G401 (cell line): ENCODE measurements at places on chromosomes 2 and 18. TPM values are rescaled to one million over a fixed set of nuclear protein-coding genes. Genes with fewer than 3 reads are reported as not detected.
A peak's percentile ranks its signal among the peaks of the same experiment; 100 is the strongest.

- peak; percentile 69 for DNase-seq
Measured at GRCh38 chr2:200306196-200306930, at the start of gene SPATS2L. Gene SPATS2L (plus strand): TSS chr2:200306693. CDS start chr2:200389245, 82,552 bp downstream.

The GPATCH11 gene
- 3.1 and 3.8 TPM in 2 replicates for total RNA-seq

DNA sequence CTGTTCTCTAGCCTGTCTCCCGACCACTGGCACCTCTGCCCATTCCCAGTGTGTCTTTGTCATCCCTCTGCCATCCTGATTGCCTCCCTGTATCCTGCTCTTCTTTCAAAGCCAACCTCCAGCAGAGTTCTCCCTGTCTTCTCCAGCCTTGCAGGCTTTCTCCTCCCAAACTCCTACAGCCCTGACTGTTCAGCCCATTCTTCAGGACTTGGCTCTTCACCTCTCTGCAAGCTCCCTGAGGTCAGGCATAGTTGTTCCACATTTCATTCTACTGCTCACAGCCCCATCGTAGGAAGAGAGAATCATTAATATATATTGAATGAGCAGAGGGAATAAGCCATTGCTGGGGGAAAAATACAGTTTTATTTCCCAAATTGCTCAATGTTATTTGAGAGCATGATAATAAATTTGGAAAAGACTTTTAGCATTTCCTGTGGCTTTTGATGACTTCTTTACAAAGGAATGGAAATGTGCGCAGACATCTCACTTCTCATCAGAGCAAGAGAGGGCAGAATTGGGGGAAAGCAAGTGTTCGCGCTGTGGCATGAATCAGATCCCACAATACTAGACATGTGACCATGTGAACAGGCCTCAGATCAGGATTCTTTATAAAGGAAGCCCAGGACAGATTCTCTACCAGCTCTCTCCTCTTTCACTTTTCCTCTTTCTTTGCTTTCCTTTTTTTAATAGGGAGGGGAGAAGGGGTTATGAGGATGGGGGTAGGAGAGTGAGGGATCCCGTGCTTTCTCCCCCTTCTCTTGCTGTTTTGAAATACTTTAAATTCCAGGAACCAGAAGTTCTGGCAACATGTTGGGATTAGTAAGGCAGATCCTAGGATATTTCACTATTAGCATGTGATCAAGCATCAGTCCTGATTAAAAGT is 37.4 kb downstream of the EPAS1 start:
- no peak for DNase-seq

GRCh38 chr2:149613704-149614103 is 26.1 kb upstream of the MMADHC start:
- DNase-seq, result no peak

The ABCG5 gene
- not detected in 2 replicates for total RNA-seq

The C1GALT1C1L gene
- total RNA-seq, result not detected in 2 replicates

GRCh38 chr2:120624738-120625446 is 110.8 kb upstream of the GLI2 start:
- no peak for DNase-seq

The GALNT3 gene
- not detected in 2 replicates for total RNA-seq

GRCh38 chr2:95057535-95058370 is 32.2 kb downstream of the MAL start:
- DNase-seq, result no peak

GRCh38 chr2:171141320-171141719 is 19.4 kb downstream of the TLK1 start:
- no peak for DNase-seq

DNA sequence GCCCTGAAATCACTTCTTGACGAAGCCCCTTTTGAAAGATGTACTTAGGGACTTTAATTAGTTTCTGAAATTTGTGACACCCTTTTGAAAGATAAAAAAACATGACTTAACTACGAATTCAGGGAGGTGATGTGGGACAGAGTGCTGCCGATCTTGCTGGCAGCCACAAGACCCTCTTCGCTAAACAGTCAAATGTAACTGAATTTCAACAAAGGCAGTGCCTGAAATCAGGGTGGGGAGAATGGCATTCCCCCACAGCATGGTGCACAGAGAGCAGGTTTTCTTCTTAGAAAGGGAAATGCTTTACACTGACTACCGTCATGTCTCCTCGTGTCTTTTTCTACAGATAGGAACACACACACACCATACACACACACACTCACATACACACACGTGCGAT is 640.2 kb upstream of the POU3F3 start:
- no peak for DNase-seq

The TWSG1 gene
- 31.3 and 50.7 TPM in 2 replicates for total RNA-seq

The MATN3 gene
- total RNA-seq, result not detected in 2 replicates

GRCh38 chr2:138071720-138072719 is 107.7 kb downstream of the HNMT start:
- peak; percentile 26 for DNase-seq

- DNase-seq, result peak; percentile 40
Measured at GRCh38 chr2:18987592-18988073, 370.8 kb downstream of the OSR1 start.

The TSGA10 gene
- 1.8 and 5.8 TPM in 2 replicates for total RNA-seq

GRCh38 chr2:152694161-152694661 is 23.1 kb downstream of the PRPF40A start:
- no peak for DNase-seq

The CHRNG gene
- total RNA-seq, result not detected in 2 replicates

The HTR2B gene
- total RNA-seq, result 4.6 and 5.4 TPM in 2 replicates

GRCh38 chr2:208669394-208669793 is 262.8 kb downstream of the PTH2R start:
- no peak for DNase-seq

DNA sequence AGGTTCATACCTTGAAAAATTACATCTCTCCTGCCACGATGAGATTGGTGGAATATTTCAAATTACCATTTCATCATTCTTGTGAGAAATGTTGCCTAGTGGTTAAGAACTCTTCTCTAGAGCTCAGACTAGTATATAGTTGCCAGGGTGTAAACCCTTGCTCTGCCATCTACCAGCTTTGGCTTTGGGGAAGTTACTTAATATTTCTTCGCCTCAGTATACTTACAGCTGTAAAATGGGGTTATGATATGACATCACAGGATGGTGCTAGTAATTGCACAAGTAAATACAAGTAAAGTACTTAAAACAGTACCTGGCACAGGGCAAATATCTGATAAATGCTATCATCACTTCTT is 1.5 kb downstream of the SPOPL start:
- no peak for DNase-seq

DNA sequence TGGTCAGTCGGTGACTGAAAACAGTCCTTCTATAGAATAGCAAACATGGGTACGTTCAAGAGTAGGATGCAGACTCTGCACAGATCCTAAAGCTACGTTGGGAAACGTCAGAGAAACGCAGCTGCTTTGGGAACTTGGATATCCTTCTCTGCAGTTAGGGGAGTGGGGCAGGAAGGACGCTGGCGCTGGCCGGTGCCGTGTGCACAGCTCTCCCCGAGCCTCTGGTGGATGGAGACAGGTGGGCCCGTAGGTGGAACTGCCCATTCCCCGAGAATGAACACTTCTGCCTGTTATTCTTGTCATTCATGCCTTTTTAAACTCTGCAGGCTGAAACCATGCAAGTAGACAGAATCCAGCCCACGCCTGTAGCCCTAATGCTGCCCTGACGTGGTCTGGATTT is 91.7 kb upstream of the MBOAT2 start:
- DNase-seq, result no peak

The PDE6D gene
- total RNA-seq, result 54.4 and 68.2 TPM in 2 replicates

DNA sequence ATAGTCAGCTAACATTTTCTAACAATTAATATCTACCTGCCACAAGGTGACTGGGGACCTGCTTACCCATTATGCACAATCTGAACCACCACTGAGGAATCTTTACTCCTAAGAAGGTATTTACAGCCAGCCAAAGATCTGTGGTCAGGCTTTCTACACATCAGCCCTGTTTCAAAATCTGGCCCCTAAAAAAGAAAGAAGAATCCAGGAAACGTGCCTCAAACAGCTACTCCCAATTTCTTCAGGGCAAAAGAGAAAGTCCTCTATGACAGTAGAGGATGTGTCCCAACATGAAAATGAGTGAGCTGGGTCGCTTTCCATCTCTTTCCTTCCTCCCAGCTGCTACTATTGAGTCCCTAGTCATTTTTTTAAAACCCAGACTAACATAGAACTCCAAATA is 79.5 kb downstream of the EPB41L3 start:
- DNase-seq, result no peak

DNA sequence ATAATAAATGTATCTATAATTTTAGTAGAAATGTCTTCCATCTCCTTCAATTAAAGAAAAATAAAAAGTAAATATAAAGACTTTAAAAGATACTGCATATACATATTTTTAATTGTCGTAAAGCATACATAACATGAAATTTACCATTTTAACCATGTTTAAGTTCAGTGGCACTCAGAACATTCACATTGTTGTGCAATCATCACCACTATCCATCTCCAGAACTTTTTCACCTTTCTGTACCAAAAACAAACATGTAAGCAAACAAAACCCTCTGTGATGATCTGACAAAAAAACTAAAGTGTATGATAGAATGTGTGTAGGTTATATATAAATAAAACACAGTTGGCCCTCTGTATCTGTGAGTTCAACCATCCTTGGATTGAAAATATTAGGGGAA is 13.4 kb upstream of the DCTN1 start:
- DNase-seq, result no peak

- DNase-seq, result no peak
Measured at GRCh38 chr2:66869076-66869475, 434.2 kb downstream of the MEIS1 start.

DNA sequence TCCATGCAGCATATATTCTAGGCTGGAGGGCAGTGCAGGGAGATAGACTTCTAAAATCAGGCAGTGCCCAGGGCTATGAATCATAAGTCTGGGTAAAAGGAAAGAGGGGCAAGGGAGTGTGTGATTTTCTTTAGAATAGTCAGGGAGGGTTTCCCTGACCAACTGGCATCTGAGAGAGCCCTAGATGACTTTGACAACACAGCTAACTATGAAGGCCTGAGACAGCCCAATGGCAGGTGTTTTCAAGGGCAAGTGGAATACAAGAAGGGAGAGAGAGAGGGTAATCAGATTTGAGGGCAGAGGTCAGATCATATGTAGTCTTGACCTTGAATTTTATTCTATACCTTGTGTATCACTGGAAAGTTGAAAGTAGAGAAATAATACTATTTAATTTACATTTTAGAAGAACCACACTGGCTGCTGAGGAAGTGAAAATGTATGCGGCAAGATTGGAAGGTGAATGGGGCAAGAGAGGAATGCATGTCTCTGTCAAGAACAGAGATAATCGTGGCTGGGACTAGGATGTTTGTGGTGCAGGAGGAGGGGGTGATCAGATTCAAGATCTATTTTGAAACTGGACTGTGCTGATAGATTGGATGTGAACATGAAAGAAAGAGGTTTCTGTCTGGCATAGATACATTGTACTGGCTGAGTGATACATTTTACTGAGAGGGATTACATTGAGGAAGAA is 1.9 kb upstream of the ITGB6 start:
- DNase-seq, result no peak
